RWPE2 (cell line): ENCODE measurements at places on chromosomes 6 and 20.
A peak's percentile ranks its signal among the peaks of the same experiment; 100 is the strongest.

DNA sequence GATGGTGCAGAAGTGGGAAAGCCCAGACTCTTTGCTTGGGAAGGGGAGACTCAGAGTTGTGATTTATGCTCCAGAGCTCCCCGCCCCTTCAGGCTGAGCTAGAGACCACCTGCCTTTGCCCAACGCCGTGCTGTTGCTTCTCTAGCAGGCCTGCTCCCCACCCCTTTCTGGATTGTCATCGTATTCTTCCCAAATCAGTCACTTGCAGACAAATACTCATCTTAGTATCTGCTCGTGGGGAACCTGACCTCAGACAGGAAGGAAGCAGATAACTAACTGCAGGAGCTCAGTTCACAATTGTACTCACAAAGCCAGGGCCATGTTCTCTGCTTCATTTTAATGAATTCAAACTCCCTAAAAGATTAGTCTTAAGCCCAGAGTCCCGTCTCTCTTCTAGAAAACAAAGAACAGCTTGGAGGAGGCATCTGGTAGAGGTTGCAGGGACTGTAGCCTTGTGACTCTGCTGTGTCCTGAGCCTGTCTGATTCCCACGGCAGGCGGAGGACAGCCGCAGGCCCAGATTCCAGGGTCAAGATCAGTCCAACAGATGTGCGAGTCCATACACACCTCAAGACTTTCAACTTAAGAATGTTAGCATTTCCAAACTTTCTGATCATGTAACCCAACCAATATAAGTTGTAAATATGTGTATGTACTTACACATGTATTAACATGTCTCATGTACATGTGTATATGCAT, 57.2 kb upstream of the GGTLC1 start:
- DNase-seq, result no peak
- H3K27me3 ChIP-seq, result no peaks in the 10 kb centered on the region
- no peaks in the 10 kb centered on the region for H3K36me3 ChIP-seq
- no peaks in the 10 kb centered on the region for H3K4me1 ChIP-seq
- no peak overlapping the region for H3K4me3 ChIP-seq

DNA sequence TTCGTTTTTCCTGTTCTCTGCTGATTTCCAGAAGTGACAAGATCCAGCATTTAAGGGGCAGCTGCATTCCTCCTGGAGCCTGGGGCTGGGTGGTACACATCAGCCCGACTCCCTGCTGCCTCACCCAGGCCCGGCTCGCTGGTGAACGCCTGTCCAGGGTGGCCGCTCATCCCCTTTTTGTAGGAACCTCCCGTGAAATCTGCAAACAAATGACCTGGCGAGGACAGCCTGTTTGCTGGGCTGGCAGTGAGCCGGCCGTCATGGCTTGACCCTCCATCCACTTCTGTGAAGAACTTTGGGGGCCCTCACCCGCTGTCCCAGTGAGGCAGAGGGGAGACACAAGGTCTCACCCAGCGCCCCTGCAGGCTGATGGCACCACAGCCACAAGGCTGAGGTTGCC, 39.0 kb downstream of the PYGB start:
- H3K27me3 ChIP-seq, result no peaks in the 10 kb centered on the region
- H3K4me3 ChIP-seq, result no peak overlapping the region
- peaks cover 95% of the 10 kb centered on the region for H3K36me3 ChIP-seq
- no peaks in the 10 kb centered on the region for H3K4me1 ChIP-seq
- H3K27ac ChIP-seq, result no peak overlapping the region

DNA sequence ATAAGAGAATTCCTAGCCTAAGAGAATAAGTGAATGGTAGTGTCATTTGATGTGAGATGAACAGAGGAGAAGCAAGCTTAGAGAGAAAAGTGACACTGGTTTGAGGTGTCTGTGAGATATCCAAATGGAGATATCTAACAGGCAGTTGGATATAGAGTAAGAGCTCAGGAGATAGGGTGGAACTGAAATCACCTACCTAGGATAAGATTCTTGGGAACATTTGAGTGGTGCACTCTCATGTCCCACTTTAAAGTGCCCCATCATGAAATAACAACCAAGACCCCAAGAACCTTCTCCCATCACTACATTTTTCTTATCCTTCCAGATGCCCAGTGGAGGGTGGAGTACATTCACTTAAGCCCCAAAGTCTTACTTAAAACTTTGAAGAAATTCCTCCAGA, 109.0 kb upstream of the MAFB start:
- no peak overlapping the region for H3K27ac ChIP-seq
- DNase-seq, result peak; percentile 9
- H3K36me3 ChIP-seq, result no peaks in the 10 kb centered on the region
- H3K27me3 ChIP-seq, result peaks cover 30% of the 10 kb centered on the region
- H3K4me3 ChIP-seq, result no peak overlapping the region
- no peaks in the 10 kb centered on the region for H3K4me1 ChIP-seq

DNA sequence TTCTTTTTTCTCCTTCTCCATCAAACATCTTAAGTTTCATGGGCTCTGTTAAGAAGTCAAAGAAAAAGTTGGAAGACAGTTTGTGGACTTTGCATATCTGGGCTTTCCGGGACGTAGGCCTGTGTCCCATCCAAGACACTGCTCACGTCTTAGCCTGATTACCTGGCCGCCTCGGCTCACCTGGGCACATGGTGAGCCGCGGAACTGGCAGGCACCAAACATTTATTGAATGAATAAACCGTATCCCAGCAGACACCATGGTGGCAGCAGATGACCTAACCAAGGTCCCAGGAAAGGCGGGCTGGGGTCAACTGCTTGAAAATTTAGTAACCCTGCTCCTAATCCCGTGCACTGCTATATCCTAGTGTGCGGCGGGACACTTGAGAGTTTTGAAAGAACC, 35.6 kb downstream of the GNAS start:
- H3K36me3 ChIP-seq, result no peaks in the 10 kb centered on the region
- DNase-seq, result no peak
- H3K27ac ChIP-seq, result peak overlapping the region; percentile 87
- H3K4me3 ChIP-seq, result peak overlapping the region; percentile 77
- peaks cover 5% of the 10 kb centered on the region for H3K4me1 ChIP-seq
- no peaks in the 10 kb centered on the region for H3K27me3 ChIP-seq

- no peak overlapping the region for H3K4me3 ChIP-seq
- no peak overlapping the region for H3K27ac ChIP-seq
- H3K4me1 ChIP-seq, result no peaks in the 10 kb centered on the region
- no peaks in the 10 kb centered on the region for H3K27me3 ChIP-seq
- H3K36me3 ChIP-seq, result no peaks in the 10 kb centered on the region
Measured at GRCh38 chr6:130776287-130776925, 50.8 kb upstream of the SMLR1 start.

DNA sequence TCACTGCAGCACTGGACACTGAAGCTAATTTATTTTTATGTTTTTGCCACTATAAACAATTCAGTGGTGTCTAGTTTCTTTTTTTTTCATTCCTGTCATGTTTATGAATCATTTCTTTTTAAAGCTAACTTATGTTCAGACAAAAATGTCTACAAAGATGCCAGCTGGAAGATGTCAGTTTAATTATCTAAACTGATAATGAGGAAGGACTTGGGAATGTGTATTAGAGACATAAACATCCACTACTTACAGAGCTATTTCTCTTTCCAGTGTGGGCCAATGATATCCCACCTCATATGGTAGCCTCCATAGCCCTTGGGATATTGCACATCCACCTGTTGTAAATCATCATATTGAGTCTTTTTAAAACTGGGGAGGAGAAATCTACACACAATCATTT, 132.1 kb upstream of the FAM184A start:
- H3K27me3 ChIP-seq, result no peaks in the 10 kb centered on the region
- no peaks in the 10 kb centered on the region for H3K36me3 ChIP-seq
- H3K27ac ChIP-seq, result no peak overlapping the region
- no peak for DNase-seq

GRCh38 chr20:62860924-62861691, 514 bp downstream of the TCFL5 start:
- H3K4me3 ChIP-seq, result peak overlapping the region; percentile 97
- peak; percentile 78 for DNase-seq
- peaks cover 18% of the 10 kb centered on the region for H3K4me1 ChIP-seq
- H3K27ac ChIP-seq, result peak overlapping the region; percentile 32

- no peak for DNase-seq
- H3K27me3 ChIP-seq, result no peaks in the 10 kb centered on the region
- no peaks in the 10 kb centered on the region for H3K4me1 ChIP-seq
- H3K36me3 ChIP-seq, result no peaks in the 10 kb centered on the region
Measured at GRCh38 chr6:147802459-147802858, 294.0 kb downstream of the SAMD5 start.

DNA sequence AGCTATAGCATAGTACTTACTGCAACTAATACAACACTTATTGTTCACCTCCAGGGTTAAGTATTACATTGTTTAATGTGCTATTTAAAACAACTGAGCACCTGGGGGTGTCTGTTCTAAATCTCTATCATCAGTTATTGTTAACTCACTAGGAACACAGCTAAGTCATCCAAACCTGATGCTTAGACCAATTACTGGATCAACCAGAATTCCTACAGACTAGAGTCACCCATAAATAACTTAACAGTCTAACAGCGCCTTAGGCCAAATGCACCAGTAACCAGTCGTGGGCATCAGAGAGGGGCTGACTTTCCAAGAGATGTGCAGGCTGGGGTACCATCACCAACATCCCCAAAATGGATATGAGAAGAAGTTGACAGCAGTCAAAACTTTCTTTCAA, 110.7 kb downstream of the ADTRP start:
- no peaks in the 10 kb centered on the region for H3K36me3 ChIP-seq
- DNase-seq, result no peak
- H3K4me1 ChIP-seq, result no peaks in the 10 kb centered on the region
- H3K27ac ChIP-seq, result no peak overlapping the region
- H3K27me3 ChIP-seq, result no peaks in the 10 kb centered on the region

GRCh38 chr20:33667245-33667675, 517 bp downstream of the ACTL10 start:
- no peaks in the 10 kb centered on the region for H3K27me3 ChIP-seq
- no peak for DNase-seq
- peak overlapping the region; percentile 44 for H3K27ac ChIP-seq
- H3K4me3 ChIP-seq, result peak overlapping the region; percentile 39

- no peak overlapping the region for H3K27ac ChIP-seq
- no peaks in the 10 kb centered on the region for H3K4me1 ChIP-seq
- H3K27me3 ChIP-seq, result peaks cover 9% of the 10 kb centered on the region
- no peak overlapping the region for H3K4me3 ChIP-seq
Measured at GRCh38 chr6:25670208-25670607, 18.2 kb downstream of the SCGN start.

GRCh38 chr20:48287021-48287494, 501.8 kb upstream of the SULF2 start:
- peaks cover 24% of the 10 kb centered on the region for H3K4me1 ChIP-seq
- DNase-seq, result peak; percentile 72
- no peaks in the 10 kb centered on the region for H3K36me3 ChIP-seq

DNA sequence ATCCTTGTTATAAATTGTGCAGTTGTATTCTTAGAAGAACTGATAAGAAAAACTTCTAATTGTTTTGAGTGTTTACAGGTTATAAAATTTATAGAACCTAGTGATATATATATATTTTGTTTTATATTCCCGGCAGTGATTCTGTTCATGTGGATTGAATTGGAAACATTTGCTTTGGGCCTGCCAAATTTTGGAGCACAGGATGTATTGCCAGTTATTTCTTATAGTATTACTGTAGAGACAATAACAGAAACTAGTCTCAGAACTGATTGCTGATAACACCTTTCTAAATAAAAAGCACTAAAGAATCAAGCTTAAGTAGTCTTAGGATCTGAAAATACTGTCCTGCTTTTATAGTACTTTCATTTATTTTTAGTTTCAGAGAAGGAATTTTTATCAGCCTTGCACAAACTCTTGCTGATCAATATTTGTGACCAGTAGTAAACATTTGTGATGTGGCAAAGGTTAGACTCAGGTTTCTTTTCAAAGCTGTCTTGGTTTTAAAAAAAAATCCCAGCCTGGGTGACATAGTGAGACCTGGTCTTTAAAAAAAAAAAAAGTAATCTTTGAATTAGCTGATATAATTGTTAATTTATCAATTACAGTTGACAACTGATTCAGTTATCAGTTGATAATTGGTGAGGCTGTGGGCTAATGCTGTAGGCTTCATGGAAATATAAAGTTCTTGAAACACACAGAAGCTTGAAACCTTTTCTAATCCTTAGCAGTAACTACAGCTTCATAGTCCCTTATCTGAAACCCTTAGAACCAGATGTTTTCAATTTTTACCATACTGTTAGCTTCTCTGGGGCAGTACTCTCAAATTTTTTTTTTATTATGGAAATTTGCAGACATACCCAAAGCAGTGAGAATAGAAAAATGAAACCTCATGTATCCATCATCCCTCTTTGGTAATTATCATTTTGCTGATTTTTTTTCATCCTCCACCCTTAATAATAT, 42.4 kb downstream of the RNGTT start:
- no peaks in the 10 kb centered on the region for H3K27me3 ChIP-seq
- H3K27ac ChIP-seq, result no peak overlapping the region
- DNase-seq, result no peak
- peaks cover 12% of the 10 kb centered on the region for H3K36me3 ChIP-seq
